ENCODE measurements at places on chromosomes 11 and 22.
A peak's percentile ranks its signal among the peaks of the same experiment; 100 is the strongest.

DNA sequence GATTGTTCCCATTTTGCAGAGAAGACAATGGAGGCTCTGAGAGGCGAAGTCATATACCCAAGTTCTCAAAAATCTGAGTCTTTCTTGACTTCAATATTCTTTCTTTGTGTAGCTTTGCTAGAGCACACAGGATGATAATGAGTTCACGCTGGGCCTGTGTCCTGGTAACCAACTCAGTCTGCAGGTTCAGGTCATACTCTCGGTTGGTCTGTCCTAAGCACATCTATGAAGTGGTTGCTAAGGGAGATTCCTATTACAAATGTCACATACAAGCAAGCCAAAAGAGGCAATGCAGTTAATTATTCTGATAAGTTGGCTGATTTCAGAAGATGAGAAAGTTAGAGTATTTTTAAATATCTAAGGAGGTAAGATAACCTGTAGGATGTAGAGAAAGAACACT lies 481.0 kb downstream of the SOX6 start:
- no peak for DNase-seq

- DNase-seq = no peak
These were observed 7.2 kb upstream of the PLXNB2 start for GRCh38 chr22:50314455-50315288.

DNA sequence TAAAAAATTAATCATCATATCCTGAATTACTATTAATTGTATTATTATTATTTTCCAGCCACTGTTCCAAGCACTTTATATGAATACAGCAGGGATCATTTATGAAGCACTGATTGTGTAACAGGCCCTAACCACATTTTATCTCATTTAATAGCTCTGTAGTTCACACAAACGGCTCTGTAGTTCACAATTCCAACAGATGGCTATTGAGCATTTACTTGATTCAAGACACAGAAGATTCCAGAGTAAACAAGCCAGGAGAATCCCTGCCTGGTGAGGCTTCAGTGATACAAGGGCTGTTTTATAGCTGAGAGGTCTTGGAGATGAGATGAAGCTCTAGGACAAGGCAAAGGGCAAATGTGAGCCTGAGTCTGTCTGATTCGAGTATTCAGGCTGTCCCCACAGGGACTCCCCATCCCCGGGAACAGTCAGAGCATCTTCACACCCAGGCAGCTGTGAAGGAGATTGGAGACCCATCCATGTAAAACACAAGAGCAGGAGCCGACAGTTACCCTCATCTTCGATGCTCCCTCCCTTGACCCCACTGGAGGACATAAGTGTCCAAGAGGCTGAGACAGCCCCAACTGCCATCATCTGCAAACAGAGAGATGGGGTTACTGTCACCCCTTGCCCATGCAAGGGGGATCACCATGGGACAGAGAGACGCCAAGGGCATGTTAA lies 222.5 kb downstream of the MN1 start:
- DNase-seq = no peak

DNA sequence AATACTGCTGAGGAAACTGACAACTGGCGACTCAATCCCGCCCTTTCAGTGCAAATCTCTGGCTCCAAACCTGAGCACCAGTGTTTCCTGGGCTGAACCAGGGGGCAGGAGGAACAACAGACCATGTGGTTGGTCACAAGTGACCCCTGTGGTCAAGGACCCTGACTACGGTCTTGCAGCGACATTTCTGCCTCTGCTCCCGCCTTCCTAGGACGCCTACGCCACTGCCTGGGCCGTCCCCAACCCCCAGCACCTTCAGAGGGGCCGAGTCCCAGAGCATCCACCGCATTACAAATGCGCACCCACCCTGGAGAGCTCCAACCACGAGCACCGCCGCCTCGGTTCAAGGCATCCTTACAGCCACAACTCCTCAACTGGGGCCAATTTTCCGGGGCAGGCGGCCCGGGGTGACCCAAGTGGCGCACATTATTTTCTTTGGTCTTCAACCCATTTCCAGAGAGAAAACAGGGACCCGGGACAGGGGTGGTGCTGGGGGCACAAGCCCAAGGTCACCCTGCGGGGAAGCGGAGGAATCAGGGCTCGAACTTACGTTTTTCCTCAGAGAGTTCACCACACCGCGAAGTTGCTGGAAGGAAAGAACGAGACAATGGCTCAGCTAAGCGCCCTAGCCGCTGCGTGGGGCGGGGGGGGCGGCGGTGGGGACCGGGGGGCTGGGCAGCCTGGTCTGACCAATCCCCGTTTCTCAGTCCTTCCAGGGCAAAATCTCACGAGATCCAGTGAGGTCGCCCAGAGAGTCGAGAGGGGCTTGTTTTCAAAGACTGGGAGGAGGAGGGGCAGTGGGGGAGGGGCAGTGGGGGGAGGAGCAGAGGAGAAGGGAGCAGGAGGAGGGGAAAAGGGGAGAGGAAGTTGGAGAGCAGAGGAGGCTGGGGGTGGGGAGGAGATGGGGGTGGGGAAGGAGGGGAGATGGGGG lies 1.8 kb downstream of the PRAME start:
- DNase-seq = no peak

- peak; percentile 18 for DNase-seq
These were observed 107.0 kb downstream of the FAR1 start for GRCh38 chr11:13775471-13775870.

GRCh38 chr11:8315463-8315862 lies 51.8 kb upstream of the LMO1 start:
- DNase-seq = no peak

GRCh38 chr11:35619855-35620640 lies 1.8 kb downstream of the FJX1 start:
- peak; percentile 74 for DNase-seq

- DNase-seq = peak; percentile 78
These were observed 669 bp downstream of the CDC42EP2 start for GRCh38 chr11:65315204-65315865.

GRCh38 chr22:32325416-32325801 lies 32.3 kb upstream of the RFPL3 start:
- DNase-seq = no peak

- no peak for DNase-seq
These were observed 67.4 kb upstream of the RASSF10 start for GRCh38 chr11:12941671-12942070.

DNA sequence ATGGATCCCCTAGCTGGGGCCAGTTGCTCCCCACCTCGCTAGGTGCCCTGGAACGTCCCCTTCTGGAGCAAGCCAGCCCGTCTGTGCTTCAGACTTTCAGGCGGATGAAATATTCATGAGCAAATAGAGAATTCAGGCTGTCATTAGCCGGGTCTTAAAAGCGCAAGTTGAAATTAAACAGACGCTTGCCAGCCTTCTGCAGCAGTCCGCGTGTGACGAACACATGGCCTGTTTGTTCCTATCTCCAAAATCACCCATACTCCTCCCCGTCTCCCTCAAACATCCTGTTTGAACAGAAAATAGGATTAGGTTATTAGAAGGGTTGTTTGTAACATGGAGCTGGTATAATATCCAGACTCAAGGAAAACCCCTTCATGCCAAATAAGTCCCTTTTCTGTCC lies 38.7 kb downstream of the MYO18B start:
- no peak for DNase-seq

DNA sequence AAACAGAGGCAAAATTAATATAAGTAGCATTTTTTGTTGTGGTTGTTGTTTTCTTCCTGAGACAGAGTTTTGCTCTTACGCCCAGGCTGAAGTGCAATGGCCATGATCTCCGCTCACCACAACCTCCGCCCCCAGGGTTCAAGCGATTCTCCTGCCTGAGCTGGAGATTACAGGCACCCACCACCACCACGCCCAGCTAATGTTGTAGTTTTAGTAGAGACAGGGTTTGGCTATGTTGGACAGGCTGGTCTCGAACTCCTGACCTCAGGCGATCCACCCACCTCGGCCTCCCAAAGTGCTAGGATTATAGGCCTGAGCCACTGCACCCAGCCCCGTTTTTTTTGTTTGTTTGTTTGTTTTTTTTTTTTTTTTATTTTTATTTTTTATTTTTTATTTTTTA lies 64.5 kb downstream of the MCHR1 start:
- DNase-seq = no peak

GRCh38 chr22:26811647-26811992 lies 154.2 kb downstream of the MIAT start:
- DNase-seq = no peak

DNA sequence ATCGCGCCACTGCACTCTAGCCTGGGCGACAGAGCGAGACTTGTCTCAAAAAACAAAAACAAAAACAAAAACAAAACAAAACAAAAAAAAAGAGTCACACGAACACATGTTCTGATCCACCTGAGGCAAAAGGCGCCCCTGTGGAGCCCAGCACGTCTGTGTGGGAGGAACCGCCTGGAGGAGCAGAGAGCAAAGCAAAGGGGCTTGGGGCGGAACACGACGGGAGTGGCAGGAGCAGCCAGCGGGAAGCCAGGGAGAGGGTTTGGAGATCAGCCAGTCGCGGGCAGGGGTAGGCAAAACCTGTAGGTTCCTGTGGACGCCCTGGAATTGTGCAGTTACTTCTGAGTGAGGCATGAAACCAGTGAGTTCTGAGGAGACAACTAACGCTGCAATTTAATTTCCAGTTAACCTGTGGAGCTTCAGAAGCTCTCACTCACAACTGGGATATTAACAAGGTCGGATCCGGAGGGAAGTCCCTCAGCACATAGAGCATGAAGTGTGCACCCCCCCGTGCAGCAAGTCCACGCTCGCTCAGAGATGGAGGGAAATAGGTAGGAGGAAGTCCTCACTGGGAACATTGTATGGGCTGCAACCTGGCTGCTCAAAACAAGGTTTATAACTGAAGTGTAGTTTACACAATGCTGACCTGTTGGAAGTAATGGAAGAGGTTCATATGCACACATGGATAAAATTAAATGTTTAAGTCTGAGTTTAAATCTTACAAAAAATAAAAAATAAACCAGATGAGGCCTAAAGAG lies 13.2 kb upstream of the USP18 start:
- DNase-seq = no peak

GRCh38 chr22:48476577-48476976 lies 1351.1 kb downstream of the BRD1 start:
- no peak for DNase-seq

DNA sequence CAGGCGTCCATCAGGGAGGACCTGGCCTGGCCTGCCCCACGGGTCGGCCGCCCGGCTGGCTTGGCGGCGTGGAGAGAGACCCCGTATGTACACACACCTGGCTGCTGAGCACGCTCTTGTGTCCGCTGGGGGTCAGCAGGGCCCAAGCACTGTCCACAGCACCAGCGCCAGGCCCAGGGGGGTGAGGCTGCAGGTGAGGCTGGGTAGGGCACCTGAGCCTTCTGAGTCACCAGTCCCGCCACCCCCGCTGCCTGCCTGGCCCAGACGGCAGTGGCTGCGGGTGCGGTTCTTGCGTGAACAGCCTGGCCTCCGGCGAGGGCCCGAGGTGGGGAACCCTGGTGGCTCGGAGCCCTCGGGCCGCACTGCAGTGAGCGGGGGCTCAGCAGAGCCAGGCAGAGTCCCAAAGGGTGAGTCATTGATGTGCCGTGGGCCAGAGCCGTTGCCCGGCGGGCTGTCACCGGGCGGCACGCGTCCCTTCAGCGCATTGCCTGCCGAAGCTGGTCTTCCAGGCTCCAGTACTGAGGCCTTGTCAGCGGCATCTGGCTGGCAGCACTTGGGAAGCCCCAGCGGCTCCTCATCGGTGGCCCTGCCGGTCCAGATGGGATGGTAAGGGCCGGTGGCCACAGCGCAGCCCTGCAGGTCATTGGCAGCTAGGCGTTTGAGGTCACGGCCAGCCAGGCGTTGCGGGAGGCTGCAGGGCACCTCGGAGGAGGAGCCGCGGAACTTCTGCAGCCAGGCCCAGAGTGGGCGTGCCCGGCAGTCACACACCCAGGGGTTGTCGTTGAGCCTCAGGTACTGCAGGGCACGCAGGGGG lies 26.3 kb downstream of the RTN4R start:
- DNase-seq = no peak

GRCh38 chr11:24238771-24239645 lies 257.8 kb upstream of the LUZP2 start:
- no peak for DNase-seq

GRCh38 chr22:23281406-23282088 lies 101.2 kb downstream of the BCR start:
- peak; percentile 41 for DNase-seq

GRCh38 chr22:23218867-23219251 lies 38.5 kb downstream of the BCR start:
- DNase-seq = no peak

- no peak for DNase-seq
These were observed 35.6 kb downstream of the RNF169 start for GRCh38 chr11:74784234-74784633.

- no peak for DNase-seq
These were observed 62.5 kb downstream of the FAM76B start for GRCh38 chr11:95727111-95727510.

- DNase-seq = peak; percentile 76
These were observed 137.7 kb downstream of the WT1 start for GRCh38 chr11:32297611-32298011.

- no peak for DNase-seq
These were observed 37.6 kb downstream of the SLC36A4 start for GRCh38 chr11:93160156-93160555.

GRCh38 chr22:41256254-41257253 lies 15.8 kb upstream of the CHADL start:
- DNase-seq = peak; percentile 49

DNA sequence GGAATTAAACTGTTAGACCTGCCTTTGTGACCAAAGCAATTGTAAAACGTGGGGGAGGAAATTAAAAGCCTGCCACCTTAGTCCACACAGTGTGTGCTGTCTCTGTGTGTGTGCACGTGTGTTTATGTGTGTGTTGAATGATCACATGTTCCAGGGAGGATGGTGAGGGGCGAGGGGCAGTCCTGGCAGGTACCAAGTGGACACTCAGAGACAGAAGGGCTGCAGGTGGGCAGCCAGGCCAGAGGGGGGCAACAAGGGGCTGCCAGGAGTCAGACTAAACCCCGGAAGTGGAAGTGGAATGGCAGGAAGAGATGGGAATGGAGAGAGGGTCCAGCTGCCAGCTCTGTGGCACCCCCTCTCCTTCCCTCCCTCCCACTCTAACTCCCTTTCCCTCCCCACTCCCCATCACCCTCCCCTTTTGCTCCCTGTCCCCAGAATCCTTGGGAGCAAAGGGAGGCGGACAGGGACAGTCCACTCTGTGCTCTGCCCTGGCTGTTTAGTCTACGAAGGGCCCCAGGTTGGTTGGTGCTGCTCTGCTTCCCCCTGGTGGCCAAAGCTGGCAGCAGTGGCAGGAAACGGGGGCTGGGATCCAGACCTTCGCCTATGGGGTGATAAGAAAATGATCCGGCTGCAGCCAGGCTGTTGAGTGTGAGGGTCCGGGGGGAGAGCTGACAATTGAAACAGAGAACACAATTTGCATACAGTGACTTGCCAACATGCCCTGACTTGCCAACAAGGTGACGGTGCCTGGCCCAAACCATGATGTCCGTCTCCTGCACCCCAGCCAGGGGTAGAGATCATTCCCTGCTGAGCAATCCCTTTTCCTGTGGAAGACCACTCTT lies 24.4 kb downstream of the P2RY2 start:
- DNase-seq = peak; percentile 74

- DNase-seq = no peak
These were observed 58.9 kb downstream of the OR5AK2 start for GRCh38 chr11:57047610-57048009.

DNA sequence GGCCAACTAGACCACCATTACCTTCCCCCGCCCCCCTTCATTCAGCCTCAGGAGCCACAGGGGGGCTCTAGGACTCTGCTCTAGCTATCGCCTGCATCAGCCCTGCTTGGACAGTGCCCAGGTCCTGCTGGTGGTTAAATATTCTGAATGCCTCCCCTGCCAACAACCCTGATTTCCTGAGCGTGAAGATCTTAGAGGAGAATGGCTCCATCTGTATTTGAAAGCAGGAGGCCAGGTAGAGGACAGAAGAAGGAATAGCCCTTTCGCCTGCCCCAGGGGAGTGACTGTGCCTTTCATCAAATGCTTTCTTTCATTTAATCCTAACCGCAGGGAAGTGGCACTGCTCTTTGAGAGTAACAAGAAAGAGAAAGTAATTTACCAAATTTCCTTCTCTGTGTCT lies 69.2 kb downstream of the ISX start:
- DNase-seq = no peak

Measured in RKO (cell line).